ENCODE measurements at places on chromosomes 16 and 17.

DNA sequence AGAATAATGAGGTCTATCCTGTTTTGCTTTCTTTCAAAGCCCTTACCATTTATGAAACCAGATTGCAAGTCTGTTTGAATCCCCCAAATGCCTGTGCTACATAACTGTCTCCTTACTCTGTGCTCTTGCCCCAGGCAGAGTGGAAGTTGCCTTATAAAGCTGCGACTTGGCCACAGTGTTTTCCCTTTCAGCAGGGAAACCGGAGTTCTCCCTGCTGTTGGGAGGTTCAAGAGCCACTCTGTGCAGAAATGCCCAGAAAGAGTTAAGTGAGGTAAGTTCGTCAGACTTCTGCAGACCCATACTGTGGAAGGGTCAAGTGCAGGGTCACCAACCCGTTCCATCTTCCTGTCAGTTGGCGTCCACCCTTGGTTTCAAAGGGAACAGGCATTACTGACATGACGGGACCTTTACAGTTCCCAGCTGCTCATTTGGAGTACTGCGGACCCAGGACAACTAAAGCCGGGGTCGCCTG lies 508.9 kb downstream of the WWOX start:
- no peak for DNase-seq

DNA sequence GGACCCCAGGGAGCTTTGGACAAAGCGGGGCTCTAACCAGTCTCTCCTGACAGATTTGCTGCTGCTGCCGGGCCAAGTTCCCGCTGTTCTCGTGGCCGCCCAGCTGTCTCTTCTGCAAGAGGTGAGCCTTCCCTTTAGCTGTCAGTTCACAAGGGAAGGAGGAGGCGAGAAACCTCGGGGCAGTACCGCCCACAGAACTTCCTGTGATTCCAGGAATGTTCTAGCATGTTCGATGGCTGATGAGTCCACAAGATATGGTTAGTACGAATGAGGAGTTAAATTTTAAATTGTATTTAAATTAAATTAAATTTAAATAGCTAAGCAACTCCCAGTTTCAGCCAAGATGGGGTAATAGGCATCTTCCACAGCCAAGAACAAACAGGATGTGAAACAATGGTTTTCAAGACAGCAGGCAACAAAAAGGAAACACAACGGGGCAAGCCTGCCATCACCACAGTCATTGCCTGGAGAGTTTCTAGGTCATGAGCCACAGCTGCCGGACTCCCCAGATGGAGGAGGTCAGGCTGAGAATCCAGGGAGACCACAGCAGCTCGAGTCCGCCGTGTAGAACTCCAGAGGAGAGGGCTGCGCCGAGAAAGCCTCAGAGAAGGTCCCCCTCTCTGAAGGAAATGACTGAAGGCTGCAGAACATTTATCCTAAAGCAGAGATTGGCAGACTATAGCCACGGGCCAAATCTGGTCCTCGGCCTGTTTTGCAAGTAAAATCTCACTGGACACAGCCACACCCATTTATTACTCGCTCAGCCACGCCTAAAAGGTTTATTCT lies 9.5 kb upstream of the TCF25 start:
- peak; percentile 54 for DNase-seq

DNA sequence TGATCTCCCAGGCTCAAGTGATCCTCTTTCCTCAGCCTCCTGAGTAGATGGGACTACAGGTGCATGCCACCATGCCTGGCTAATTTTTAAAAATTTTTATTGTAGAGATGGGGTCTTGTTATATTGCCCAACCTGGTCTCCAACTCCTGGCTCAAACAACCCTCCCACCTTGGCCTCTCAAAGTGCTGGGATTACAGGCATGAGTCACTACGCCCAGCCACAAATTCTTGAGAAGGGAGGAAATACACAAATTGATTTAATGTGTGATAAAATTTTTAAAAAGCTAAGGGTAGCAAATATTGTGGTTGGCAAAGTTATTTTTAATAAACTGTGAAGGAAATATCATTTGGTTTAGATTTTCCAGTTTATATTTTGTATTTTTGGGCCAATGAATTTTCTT lies 9.6 kb downstream of the ITGAD start:
- no peak for DNase-seq

DNA sequence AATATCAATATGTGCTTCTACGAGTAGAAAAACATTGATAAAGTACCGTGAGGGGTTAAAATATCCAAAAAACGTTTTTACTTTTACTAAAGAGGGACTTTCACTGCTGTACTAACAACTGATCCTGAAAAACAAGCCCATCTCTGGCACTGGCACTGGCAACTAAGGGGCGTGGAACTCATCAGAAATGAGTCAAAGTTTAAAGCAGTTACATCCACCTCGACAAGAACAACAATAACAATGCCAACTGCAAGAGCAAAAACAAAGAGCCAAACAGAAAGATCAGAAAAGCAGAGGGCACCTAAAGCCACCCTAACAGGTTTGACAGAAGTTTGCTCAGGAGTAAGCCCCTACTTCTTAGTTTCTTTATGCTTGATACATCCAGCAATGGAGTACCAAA lies 13.1 kb downstream of the MBTPS1 start:
- no peak for DNase-seq

- no peak for DNase-seq
Measured at GRCh38 chr16:20388854-20389253, 15.7 kb downstream of the PDILT start.

GRCh38 chr16:80931801-80932707 lies 74.6 kb downstream of the CMC2 start:
- no peak for DNase-seq

- no peak for DNase-seq
Measured at GRCh38 chr17:75900691-75901533, 3.8 kb downstream of the MRPL38 start.

- DNase-seq: no peak
Measured at GRCh38 chr16:51500306-51500705, 349.2 kb upstream of the SALL1 start.

DNA sequence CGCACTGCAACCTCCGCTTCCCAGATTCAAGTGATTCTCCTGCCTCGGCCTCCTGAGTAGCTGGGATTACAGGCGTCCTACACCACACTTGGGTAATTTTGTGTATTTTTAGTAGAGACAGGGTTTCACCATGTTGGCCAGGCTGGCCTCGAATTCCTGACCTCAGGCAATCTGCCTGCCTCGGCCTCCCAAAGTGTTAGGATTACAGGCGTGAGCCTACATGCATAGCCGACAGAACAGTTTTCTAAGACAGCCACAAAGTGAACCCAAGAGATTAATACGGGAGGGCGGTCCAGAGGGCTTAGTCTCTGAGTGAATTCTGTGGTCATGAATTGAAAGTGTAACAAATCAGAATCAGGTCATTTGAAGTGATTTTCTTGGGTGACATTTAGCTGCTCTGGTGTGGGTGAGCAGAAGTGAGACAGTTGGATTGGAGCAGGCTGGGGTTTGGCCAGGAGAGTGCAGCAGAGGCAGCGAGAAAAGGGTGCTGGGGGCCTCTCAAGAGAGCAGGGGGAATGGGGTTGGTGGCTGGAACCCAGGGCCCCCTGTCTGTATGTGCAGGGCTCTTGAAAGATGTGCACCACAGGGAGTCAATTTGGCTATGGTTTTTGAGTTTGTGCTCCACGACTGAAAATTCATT lies 231.4 kb upstream of the WSCD1 start:
- no peak for DNase-seq

DNA sequence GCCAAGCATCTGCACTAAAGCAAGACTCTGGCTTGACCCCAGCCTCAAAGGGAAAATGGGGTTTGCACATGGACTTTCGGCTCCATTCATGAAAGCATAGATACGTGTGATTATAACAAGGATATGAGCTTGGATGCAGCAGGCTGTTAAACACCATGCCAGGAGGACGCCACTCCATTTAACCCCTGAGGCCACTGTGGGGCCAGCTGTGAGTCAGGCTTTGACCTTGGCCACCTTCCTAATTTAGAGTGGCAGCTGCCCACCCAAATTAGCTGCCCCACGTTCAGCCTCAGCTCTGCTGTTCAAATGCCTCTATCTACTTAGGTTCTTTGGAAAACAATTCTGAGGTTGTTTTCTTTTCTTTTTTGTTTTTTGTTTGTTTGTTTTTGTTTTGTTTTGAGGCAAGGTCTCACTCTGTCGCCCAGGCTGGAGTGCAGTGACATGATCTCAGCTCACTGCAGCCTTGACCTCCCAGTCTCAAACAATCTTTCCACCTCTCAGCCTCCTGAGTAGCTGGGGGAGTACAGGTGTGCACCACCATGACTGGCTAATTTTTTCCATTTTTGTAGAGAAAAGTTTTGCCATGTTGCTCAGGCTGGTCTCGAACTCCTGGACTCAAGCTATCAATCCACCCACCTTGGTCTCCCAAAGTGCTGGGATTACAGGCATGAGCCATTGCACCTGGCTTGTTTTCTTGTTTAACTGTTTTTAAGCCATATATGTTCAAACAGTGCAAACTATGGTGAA lies 23.2 kb upstream of the KIFC3 start:
- no peak for DNase-seq

GRCh38 chr16:86809458-86809955 lies 231.2 kb downstream of the FOXL1 start:
- no peak for DNase-seq

DNA sequence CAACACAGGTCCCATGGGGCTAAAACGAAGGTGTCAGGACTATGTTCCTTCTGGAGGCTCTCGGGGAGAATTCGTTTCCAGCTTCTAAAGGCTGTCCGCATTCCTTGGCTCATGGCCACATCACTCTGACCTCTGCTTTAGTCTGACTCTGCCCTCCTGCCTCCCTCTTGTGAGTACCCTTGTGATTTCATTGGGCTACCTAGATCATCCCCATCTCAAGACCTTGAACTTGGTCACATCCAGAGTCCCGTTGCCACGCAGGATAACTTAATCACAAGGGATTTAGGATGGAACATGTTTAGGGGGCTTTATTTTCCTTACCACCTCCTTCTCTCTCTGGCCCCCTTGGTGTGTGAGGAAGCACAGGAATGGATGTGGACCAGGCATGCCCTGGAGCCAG lies 160.9 kb upstream of the PLCG2 start:
- DNase-seq: no peak

DNA sequence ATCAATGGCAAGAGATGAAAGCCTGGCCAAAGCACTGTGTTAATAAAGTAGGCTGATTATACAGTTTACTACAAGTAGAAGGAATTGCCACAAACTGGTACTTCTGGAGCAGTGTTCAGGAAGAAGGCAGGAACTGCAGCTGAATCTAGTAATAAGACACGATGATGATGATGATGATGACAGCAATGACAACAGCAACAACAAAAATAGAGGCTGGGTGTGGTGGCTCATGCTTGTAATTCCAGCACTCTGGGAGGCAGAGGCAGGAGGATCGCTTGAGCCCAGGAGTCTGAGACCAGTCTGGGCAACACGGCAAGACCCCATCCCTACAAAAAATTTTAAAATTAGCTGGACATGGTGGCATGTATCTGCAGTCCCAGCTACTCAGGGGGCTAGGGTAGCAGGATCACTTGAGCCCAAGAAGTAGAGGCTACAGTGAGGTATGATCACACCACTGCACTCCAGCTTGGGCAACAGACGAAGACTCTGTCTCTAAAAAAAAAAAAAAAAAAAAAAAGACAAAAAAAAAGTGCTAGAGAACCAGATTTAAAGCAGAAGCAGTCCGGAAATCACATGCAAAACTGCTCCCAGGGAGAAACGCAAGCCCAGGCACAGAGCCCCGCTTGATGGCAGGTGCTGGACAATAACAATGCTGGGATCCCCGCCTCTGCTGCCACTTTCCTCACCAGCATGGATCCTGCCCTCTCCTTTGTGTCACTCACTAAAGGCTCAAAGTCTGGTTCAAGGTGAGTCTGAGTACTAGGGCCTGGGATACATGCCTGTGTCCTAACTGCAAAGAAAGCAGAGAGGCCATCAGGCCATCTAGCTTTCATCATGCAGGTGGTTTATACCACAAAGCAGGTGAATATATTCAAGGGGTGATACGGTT lies 44.8 kb downstream of the CPPED1 start:
- DNase-seq: no peak

- no peak for DNase-seq
Measured at GRCh38 chr17:51739245-51739886, 419.1 kb downstream of the CA10 start.

DNA sequence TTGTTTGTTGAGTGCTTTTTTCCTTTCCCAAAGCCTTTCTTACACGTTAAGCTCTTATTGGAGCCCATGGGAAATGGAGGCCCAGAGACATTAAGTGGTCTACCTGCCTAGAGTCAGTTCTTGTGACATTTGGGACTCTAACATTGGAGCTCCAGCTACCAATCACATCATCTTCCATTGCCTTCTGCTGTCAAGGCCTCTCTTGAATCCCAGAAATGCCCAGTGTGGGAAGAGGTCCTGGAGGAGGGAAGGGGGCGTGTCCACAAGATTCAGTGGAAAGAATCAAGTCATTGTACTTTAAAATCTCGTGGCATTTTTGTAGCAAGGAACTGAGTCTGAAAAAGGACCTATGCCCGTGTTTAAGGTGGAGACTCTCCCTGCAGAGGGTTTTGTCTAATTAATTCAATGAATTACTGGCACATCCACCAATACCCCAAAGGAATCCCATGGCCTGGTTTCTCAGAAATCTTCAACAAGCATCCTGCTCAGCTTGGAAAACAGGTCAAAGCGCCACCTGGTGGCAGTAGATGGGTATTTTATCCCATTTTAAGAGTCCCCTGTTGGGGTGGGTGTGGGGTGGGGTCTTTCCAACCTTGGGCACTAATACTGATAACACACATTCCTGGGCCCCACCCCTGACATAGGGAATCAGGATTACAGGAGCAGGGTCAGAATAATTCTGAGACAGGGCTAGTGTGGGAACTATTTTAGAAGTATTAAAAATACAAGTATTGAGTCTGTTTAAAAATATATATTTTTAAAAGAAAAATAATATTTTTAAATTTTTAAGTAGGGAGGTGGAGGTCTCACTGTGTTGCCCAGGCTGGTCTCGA lies 24.6 kb downstream of the GPT2 start:
- peak; percentile 33 for DNase-seq

DNA sequence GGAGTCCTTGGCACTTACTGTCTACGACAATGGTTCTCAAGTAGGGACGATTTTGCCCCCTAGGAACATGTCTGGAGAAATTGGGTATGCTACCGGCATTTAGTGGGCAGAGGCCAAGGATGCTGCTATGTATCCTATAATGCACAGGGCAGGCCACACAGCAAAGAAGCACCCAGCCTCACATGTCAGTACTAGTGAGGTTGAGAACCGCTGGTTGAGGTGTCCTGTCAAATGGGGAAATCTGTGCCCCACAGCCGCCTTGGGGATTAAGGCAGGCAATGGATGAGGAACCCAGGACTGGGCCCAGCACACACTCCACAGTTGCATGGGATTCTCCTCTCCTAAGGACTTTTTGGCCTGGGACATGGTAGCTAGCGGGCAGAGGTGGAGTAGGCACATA lies 86.7 kb upstream of the TOB1 start:
- no peak for DNase-seq

- DNase-seq: no peak
Measured at GRCh38 chr17:46726206-46726605, 92.3 kb downstream of the WNT3 start.

DNA sequence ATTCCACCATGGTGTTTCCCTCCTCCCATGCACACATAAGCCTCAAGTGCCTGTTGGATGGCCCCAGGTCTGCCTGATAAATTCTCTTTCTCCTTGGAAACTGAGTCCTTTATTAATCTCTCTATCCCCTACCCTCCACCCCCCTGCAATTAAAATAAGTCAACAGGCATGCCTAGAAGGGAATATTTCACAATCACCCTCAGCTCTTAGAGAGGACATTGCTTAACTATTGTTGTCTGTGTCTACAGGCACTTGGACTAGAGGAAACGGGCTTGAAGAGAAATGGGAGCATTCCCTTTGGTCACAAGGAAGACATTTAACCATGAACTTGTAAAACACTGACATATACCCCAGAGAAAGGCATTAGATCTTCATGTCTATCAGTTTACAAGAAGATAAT lies 39.5 kb downstream of the RCVRN start:
- no peak for DNase-seq

GRCh38 chr17:45430738-45431530 lies 1.7 kb downstream of the ARHGAP27 start:
- DNase-seq: no peak

GRCh38 chr16:77402672-77403071 lies 32.2 kb downstream of the ADAMTS18 start:
- no peak for DNase-seq
